ENCODE measurements at places on chromosomes 1 and 21.

DNA sequence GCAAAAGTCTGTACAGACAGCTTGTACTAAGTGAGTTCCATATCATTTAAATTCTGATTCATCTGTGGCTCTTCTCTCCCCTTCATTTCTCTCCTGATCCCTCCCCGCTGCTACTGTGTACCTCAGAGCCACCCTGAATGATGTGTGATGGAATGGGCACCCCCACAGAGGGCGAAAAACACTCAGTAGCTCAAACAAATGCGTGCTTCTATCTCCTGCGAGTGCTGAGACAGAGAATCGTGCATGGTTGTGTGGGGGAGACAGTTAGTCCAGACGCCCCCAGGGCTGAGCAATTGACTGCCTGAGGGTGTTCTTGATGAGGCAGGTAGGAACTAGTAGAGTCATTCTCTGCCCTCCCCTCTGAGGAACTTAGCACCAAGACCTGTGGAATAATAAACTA lies 269.8 kb downstream of the ZNF648 start:
- no peak for DNase-seq

DNA sequence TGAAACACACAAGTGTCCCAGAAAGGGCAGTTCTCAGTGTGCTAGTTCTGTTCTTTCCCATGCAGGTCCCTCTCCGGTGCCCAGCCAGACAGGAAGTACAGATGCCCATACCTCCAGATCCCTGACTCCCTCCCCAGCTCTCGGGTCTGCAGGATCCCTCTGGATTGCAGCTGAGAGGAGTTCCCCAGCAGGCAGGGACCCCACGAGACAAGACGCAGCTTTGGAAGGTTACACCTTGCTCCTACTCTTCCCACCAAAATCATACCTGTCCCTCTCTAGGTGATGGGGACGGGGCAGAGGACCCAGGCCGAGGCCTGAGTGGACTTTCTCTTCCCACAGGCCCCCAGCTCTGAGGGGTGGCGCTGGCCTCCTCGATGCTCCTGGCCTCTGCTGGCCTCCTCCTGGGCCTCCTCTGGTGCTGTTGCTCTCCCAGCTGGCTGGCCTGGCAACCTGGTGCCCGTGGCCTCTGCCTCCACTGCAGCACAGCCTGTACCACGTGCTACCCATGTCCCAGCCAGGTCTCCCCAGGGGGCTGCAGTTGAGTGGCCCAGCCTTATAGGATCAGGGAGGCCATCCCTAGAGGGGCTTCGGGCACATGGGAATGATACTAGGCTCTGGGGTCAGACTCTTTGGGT lies 9.4 kb downstream of the LDLRAD2 start:
- no peak for DNase-seq

- no peak for DNase-seq
These were observed 80.5 kb upstream of the KIF26B start for GRCh38 chr1:245074232-245074747.

GRCh38 chr1:229231754-229232119 lies 39.2 kb upstream of the RAB4A start:
- no peak for DNase-seq

DNA sequence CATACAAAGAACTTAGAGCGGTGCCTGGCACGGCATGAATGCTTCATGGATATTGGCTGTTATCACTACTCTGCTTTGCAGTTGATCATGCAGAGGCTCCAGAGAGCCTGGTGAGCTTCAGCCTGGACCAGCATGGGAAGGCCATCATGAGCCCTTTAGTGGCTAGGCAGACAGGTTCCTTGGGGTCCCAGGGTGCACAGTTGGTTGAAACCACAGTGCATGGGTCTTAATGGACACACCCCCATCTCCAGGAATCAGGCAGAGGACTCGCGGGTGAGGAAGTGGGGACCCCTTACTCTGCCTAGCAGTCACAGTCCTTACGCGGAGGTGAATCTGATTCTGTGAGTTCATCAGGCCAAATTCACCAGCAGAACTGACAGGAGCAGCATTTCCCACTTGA lies 1.1 kb downstream of the GJB5 start:
- no peak for DNase-seq

DNA sequence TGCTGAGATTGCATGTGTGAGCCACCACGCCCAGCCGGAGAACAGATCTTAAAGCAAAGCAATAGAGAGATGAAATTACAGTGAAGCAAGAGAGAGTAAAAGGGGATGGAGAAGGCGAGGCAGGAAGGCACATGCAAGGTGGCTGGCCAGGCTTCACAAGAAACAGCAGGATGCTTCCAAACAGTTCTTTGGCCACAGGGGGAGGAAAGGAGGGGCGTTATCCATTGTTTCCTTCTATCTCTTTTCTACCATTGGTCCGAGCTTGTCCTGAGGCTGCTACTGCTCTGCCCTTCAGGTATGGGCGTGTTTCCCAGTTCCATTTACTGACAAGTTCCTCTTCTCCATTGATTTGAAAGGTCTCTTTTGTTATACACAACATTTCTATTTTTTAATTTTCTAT lies 33.7 kb upstream of the PARP1 start:
- no peak for DNase-seq

- DNase-seq, result no peak
These were observed 12.4 kb downstream of the USP25 start for GRCh38 chr21:15742052-15742670.

- no peak for DNase-seq
These were observed 17.0 kb downstream of the CD34 start for GRCh38 chr1:207893737-207894582.

DNA sequence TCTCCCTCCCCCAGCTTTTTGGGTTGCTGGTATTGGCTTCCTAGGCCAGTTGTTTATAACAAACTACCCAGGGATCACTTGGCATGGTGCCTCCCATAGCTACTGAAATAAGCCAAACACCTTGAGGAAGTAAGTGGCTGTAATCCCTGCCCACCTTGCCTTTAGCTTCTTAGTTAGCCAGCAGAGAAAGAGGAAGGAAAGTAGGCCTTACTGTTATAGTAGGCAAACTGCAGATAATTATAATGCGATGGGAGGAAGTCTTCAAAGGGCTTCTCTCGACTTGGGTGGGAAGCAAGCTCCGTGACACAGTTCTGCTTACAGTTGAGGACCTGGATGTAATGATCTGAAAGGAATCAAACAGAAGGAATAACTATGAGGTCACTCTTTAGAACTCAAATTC lies 8.2 kb downstream of the P3H1 start:
- no peak for DNase-seq

DNA sequence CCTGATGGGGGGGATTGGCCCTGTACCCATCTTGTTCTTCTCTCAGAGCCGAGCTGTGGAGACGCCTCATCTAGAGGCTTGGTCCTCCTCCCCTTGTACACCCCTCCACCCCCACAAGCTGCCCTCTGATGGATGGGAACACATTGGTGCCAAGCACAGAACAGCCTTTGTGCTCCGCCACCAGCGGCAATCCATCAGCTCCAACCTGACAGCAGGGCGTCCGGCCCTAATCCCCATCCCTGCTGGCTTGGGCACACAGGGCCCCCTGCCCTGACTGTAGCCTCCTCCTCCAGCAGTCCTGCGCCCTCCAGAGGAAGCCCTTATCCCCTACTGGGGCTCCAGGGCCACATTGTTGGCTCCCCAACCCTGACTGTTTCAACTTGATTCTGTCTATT lies 3.8 kb upstream of the MYOG start:
- no peak for DNase-seq

DNA sequence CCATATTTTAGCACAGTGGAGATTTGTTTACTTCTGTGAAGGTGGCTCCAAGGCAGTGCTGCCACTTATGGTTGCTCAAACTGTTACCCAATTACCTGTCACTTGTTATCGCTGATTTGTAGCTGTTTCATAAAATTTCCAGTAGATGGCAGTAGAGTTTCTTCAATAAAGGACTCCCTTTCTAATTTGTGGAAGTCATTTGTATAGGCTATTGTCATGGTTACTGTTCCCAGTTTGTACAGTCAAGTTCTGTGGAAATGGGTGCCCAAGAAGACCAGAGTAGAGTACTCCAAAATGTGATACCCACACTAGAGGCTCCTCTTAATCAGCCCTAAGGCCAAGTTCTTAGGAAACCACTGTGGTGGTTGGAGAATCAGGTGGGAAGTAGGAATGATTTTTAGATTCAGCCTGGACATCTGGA lies 186.1 kb downstream of the CLEC20A start:
- peak; percentile 42 for DNase-seq

GRCh38 chr1:211237579-211237978 lies 21.6 kb upstream of the RCOR3 start:
- no peak for DNase-seq

GRCh38 chr1:150073516-150073915 lies 5.9 kb downstream of the VPS45 start:
- DNase-seq, result no peak
